ENCODE measurements at places on chromosomes 13 and 19.

DNA sequence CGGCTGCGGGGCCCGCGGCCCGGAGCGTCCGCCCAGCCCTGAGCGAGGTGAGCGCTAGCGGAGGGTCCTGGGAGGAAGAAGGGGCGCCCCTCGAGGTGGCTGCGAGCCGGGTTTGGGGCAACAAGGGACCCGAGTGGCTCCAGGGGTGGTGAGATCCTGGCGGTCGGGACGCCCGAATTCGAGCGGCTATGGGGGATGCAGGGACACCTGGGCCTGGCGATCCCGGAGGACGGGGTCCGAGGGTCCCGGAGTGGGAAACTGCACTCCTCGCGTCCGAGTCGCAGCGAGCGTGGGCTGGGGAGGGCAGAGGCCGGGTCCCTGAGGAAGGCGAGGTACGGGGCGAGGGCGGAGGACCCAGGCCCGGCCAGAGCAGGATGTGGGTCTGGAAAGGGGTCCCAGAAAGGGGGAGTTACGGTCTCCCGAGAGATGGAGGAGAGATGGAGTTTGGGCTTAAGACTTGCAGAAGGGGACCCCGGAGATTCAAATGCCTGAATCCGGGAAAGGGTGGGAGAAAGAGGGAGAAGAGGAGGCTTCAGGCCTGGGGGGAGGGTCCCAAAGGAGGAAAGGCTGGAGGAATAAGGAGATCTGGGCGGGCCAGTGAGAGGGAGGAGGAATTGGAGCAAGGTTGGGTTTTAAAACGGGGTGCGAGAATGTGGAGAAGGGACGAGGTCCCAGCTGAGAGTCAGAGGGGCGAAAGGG, 542 bp downstream of the CACNG7 start:
- no peak for DNase-seq

DNA sequence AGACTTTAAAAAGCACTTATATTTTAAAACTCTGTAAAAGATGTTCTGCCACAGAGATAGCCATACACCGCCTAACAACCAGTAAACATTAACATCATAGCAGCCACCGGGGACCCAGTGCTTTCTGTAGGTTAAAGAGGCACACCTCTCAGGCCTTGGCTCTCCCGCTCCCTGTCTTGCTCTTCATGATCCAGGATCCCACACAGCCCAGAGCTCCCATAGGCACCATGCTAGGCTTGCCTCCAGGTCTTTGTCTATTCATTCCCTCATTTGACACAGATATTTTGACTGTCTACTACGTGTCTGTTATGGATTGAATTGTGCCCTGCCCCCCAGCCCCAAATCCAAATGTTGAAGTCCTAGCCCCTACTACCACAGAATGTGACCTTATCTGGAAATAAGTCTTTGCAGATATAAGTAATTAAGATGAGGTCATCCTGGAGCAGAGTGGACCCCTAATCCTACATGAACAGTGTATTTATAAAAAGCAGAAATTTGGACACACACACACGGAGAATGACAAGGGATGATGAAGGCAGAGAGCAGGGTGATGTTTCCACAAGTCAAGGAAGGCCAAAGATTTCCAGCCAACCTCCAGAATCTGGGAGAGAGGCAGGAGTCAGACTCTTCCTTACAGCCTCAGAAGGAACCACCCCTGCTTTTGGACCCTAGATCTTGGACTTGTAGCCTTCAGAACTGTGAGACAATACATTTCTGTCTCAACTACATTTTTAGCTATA, 272.6 kb downstream of the DNAJC15 start:
- DNase-seq: no peak

GRCh38 chr19:35738887-35739229, 3.4 kb downstream of the IGFLR1 start:
- no peak for DNase-seq

GRCh38 chr13:100274942-100275506, 186.1 kb downstream of the PCCA start:
- DNase-seq: no peak

GRCh38 chr19:33147538-33147937, 15.6 kb downstream of the WDR88 start:
- DNase-seq: no peak

GRCh38 chr13:73025217-73026012, 33.4 kb upstream of the KLF5 start:
- DNase-seq: no peak

GRCh38 chr13:79528759-79529191, 47.8 kb downstream of the NDFIP2 start:
- no peak for DNase-seq

DNA sequence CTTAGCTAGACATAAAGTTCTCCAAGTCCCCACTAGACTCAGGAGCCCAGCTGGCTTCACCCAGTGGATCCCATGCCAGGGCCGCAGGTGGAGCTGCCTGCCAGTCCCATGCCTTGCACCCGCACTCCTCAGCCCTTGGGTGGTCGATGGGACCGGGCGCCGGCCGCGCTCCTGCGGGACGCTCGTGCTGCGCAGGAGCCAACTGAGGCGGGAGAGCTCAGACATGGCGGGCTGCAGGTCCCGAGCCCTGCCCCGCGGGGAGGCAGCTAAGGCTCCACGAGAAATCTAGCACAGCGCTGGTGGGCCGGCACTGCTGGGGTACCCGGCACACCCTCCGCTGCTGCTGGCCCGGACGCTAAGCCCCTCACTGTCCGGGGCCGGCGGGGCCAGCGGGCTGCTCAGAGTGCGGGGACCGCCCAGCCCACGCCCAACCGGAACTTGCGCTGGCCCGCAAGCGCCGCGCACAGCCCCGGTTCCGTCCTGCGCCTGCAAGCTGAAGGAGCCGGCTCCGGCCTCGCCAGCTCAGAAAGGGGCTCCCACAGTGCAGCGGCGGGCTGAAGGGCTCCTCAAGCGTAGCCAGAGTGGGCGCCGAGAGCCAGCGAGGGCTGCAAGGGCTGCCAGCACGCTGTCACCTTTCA, 5.8 kb downstream of the PARP4 start:
- no peak for DNase-seq

DNA sequence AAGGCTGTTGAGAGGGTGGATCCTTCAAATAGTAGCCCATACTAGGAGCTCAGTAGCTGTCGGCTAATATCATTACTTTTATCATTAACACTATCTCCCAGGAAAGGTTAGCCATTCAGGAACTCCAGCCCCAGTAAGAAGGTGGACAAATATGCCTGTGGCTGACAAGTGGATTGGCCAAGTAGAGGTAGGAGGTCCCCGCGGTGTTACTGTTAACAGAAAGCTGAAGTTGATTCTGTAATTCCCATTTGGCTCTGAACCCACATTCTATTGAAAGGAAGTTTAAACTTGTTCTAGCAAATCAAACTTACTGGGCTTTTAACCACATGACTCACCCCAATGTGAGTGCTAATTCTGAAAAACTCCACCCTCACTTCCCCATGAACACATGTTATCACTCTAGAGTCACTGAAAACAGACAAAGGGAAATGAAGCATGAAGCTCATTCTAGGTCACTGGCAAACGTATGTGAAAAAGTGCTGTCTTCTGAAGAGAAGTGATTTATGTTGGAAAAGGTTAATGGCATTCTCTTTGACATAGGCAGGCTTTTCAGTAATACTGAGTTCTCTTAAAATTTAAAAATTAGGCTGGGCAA, 273.5 kb downstream of the FGF14 start:
- DNase-seq: no peak

DNA sequence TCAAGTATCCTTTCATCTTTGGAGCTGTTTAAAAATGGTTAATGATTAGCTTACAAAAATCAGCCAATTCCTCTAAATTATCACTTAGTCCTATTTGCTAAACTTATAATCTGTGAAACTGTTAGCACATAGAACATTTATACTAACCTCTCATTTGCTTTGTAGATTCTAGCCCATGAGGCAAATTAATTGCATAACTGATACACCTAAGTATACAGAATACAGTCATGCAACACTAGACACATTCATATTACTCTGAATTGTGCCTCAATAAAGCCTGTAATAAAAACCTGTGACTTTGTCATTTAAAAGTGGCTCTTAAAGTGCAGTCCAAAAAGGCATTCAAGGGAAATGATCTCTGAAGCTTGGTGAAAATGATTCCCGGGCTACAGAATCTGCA, 21.0 kb downstream of the SERPINE3 start:
- DNase-seq: no peak

GRCh38 chr19:46019270-46019669, 3.6 kb downstream of the PGLYRP1 start:
- no peak for DNase-seq

DNA sequence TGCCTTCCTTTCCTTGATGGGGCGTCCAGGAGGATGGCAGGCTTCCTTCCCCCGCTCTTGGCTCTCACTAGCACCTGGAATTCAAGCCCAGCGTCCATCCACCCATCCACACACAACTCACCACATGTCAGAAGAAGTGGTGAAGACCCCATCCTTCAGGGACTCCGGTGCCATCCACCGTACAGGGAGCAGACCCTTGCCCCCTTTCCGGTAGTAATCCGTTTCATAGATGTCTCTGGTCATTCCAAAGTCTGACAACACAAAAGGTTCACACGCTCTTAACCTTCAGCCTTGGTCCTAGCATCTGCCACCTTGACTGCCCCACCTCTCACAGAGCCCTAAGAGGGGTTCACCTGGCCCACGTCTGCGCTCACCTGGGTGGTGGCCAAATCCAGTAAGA, 51.0 kb downstream of the ZNF557 start:
- no peak for DNase-seq

DNA sequence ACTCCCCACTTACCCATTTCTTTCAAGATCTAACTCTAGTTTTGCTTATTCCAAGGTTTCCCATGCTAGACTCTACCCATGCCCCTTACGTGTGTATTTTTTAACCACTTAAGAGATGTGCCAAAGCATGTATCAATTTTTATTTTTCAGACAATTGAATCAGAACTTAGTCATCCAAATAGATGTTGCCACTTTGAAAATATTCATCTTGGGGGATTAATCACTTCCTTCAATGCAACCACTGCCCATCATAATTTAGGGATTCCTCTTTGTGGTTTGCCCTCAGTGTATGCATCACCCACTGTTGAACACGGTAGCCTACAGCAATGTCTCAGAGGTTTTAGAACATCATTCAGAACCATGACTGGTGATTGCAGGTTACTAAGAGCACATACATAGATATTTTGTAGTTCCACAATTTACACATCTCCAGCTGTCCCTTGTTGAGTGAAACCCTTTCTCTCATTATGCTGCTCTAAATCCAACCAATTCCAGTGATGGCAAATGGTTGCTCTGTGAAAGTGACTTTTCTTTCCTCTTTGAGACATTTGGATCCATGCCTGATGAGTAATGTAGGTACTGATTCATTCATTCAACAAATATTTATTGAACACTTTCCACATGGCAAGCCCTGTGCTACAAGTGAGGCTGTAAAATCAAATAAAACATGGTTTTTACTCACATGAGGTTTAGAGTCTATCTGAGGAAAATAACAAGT, 60.6 kb upstream of the SERP2 start:
- DNase-seq: no peak

DNA sequence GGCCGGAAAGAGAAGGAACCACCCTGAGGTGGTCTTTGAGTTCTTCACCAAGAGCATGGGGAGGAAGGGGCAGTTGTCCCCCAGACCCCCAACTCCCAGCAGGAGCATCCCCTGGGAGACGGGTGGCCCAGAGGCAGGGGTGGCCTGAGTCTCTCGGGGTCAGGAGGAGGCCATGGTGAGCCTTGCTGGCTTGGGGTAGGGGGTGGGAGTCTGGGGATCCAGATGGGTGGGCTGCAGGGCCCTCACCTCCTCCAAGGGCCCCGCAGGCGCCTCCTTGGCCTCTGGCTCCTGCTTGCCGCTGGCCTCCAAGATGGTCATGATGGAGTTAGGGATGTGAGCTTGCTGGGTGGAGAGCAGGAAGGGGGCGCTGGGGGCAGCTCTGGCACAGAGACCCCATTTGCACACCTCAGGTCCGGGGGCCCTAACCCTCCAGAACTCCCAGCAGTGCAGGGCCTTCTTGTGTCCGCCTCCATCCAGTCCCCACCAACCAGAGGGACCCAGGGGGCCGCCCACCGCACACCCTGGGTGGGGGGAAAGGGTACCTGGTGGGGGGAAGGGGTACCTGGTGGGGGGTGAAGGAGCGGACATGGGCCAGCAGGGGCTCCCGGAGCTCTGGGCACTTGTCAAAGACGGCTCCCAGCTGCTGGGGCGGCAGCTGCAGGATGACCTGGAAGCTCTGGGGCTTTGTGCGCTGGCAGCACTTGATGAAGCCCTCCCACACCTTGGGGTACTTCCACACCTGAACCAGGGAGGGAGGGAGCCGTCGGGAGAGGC, 1.3 kb upstream of the RSPH6A start:
- no peak for DNase-seq

GRCh38 chr13:41960211-41960636, 685 bp downstream of the VWA8 start:
- DNase-seq: no peak

DNA sequence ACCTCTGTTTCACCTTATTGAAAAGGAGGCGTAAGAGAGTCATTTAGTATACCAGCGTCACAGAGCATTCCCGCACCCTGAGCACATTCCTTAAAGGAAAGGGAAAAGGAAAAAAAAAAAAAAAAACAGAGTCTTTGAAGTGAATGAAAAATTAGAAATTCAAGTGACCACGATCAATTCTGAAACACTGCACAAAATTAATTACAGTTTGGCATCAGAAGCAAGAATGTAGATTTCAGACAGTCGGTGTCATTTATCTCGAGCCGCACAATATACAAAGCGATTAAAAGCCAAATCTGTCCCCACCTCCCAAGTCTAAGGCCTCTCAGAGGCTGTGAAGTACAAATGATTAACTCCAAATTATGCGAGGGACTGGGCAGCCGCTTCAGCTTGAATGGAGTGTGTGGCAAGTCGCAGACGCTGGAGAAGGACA, 173.7 kb upstream of the ZNF507 start:
- no peak for DNase-seq

DNA sequence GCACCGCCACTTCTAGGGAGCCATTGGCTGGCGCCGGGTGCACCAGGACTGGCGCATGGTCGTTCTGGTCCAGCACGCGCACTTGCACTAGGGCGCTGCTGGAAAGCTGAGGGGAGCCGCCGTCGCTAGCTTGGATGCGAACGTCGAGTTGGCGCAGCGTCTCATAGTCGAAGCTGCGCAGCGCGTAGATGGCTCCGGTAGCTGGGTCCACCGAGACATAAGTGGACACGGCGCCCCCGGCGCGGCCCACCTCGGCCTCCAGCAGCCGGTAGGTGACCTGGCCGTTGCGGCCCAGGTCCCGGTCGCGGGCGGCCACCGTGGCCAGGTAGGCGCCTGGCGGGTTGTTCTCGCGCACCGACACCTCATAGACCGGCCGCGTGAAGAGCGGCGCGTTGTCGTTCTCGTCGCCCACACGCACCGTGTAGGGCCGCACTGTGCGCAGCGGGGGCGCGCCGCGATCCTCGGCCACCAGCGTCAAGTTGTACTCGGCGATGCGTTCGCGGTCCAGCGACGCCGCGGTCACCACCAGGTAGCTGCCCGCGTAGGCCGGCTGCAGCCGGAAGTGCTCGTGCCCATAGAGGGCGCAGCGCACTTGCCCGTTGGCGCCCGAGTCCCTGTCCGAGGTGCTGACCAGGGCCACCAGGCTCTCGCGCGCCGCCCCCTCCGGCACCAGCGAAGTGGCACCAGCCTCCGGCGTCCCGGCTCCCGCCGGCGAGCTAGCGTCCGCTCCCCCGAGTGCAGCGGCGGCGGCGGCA, 1.7 kb downstream of the PCDH8 start:
- DNase-seq: peak; percentile 87

- DNase-seq: no peak
Measured at GRCh38 chr19:4013886-4014540, 6.5 kb downstream of the PIAS4 start.

Measured in hematopoietic multipotent progenitor cell treated with erythropoietin and hydrocortisone succinate and interleukin-3 and kit ligand, for 4 days (in vitro differentiated cells).